ENCODE measurements at places on chromosomes 3 and 15. TPM values are rescaled to one million over a fixed set of nuclear protein-coding genes. Genes with fewer than 3 reads are reported as not detected.

GRCh38 chr15:52257734-52258062, 37.9 kb downstream of the MYO5C start:
- peaks cover 21% of the 10 kb centered on the region for H3K4me1 ChIP-seq
- H3K4me3 ChIP-seq: no peak overlapping the region
- no peaks in the 10 kb centered on the region for H3K27me3 ChIP-seq
- H3K27ac ChIP-seq: no peak overlapping the region
- DNase-seq: no peak
- no peaks in the 10 kb centered on the region for H3K36me3 ChIP-seq

- no peak for DNase-seq
- H3K4me3 ChIP-seq: no peak overlapping the region
- no peaks in the 10 kb centered on the region for H3K4me1 ChIP-seq
Measured at GRCh38 chr3:192395506-192395905, 331.8 kb downstream of the FGF12 start.

DNA sequence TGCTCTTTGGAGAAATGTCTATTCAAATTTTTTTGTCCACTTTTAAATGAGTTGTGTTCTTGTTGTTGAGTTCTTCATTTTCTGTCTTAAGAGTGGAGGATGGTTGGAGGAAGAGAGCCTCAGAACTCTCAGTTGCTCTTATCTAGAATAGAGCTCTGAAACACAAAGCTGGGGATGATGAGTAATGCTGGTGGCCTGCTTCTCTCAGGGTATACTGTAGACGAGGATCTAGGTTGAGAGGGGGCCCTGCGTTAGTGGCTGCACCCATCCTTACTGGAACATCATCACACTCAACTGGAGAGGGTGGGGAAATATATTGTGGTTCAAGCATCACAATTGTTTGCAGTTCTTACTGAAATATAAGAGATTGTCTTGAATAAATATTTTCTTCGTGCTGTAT, 1.8 kb downstream of the SPTSSB start:
- H3K36me3 ChIP-seq: no peaks in the 10 kb centered on the region
- DNase-seq: no peak
- H3K4me1 ChIP-seq: peaks cover 18% of the 10 kb centered on the region
- no peak overlapping the region for H3K4me3 ChIP-seq
- H3K27me3 ChIP-seq: peaks cover 45% of the 10 kb centered on the region

GRCh38 chr15:80693682-80694610, 1.2 kb upstream of the ABHD17C start:
- H3K4me1 ChIP-seq: peaks cover 15% of the 10 kb centered on the region
- peak overlapping the region; percentile 78 for H3K4me3 ChIP-seq
- no peak for DNase-seq

- peak; percentile 86 for DNase-seq
- H3K36me3 ChIP-seq: peaks cover 29% of the 10 kb centered on the region
- H3K27ac ChIP-seq: peak overlapping the region; percentile 100
- no peaks in the 10 kb centered on the region for H3K27me3 ChIP-seq
Measured at GRCh38 chr3:133574260-133574881, 885 bp downstream of the CDV3 start.

- H3K4me3 ChIP-seq: no peak overlapping the region
- no peaks in the 10 kb centered on the region for H3K36me3 ChIP-seq
- no peaks in the 10 kb centered on the region for H3K4me1 ChIP-seq
Measured at GRCh38 chr15:46312133-46312740, 677.4 kb downstream of the SQOR start.

DNA sequence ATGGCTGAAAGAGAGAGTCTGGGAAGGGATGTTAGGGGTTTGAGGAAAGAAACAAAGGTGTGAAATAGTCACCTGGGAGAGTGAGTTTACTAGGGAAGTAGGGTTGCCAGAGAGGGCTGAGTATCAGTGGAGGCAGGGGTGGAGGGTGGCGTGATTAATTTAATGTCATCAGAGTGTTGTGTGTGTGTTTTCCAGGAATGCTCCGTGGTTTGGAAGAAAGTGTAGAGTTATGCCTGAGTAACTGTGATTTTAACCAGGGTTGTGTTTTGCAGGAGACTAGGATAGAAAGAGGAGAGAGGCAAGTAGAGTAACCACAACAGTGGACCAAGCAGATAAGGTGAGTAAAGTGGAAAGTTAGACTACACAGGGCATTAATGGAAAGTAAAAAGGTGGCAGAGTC, 27.2 kb downstream of the PLD1 start:
- no peaks in the 10 kb centered on the region for H3K36me3 ChIP-seq
- no peaks in the 10 kb centered on the region for H3K27me3 ChIP-seq
- no peaks in the 10 kb centered on the region for H3K4me1 ChIP-seq
- no peak overlapping the region for H3K4me3 ChIP-seq

DNA sequence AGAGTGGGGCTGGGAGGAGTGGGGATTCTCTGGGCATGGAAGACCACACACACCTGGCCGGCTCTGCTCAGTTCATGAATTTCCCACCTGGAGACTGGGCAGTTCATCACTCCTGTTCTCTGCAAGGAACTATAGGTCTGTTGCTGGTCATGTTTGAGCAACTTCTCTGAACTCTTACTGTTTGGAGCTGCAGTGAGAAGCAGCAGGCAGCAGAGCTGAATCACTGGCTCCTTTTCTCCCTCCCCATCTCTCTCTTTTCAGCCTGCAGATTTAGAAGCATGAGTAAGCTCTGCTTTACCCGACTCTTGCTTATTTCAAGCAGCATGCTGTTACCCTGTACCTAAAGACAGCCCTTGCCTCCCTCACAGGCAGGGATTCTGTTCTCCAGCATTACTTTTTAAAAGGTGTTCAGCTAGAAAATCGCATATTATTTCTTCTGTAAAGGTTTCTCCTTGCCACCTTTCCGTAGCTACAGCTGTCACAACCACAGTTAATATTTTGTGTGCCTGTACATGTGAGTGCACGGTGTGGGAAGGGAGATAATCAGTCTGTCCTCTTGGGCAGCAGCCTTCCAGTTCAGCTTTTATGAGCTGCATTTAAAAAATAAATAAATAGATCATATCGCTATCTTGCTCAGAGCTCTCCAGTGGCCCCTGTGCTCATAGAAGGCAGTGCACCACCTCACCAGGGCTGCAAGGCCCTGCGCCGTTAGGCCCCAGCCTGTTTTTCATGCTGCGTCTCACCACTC, 131.6 kb downstream of the CHCHD6 start:
- H3K4me1 ChIP-seq: no peaks in the 10 kb centered on the region
- H3K36me3 ChIP-seq: no peaks in the 10 kb centered on the region
- H3K4me3 ChIP-seq: no peak overlapping the region
- no peak for DNase-seq
- no peaks in the 10 kb centered on the region for H3K27me3 ChIP-seq
- H3K27ac ChIP-seq: no peak overlapping the region

DNA sequence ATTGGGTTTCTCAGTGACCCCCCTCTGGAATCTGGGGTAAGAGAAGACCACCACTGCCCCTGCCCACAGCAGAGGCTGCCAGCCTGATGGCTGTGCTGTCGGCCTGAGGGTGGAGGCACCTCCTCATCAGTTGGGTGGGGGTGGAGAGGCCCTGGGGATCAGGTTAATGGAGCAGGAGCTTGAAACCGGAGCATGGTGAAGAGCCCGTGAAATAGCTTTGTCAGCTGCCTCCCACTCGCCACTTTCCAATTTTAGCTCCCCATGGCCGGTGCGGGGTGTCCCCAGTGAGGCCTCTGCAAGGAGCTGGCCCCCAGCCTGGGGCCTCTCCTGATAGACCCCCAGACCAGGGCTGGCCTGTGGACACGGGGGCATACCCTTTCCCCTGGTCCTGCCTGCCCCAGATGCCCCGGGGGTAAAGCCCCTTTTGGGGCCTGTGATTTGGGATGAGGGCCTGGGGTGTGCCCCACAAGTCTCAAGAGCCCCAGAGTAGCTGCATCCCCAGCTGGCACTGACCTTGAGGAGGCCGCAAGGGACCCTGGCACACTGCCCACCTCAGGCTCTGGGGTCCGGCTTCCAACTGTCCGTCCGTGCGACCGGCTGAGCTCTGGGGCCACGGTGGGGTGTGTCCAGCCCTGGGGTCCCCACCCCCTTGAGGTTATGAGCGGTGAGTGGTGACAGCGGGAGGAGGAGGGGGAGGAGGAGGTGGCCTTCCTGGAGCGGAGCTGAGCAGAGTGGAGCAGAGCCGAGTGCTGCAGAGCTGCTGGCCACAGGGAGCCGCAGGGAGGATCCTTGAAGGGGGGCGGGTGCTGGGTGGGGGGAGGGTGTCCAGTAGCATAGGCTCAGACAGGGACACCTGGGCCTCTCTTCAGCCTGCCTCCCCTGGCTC, at the start of gene HHATL:
TSS of gene HHATL (minus strand) at position 733 of the 886 bp plus-strand sequence. CDS start 1,972 bp downstream, outside the sequence.
- no peak within 1 kb of the TSS for H3K4me3 ChIP-seq
- no peak within 1 kb of the TSS for H3K27ac ChIP-seq

DNA sequence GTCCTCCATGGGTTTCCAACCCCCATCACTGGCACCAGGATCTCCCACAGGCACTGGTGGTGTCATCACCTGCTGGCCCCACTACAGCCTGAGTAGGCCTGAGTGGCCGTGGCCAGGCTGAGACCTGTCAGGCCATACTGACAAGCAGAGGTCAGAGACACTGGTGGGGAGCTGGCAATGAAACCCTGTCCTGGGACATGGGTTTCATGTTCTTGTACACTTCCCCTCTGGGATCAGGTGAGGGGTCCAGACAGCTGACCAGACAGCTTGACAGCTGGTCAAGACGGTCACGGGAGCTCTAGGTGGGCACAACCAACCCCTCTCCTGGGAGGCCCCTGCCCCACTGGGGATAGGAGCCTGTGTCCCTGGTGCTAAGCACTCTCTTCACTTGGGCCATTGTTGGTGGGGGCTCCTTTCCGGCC, 13.1 kb downstream of the ZBTB47 start:
- no peaks in the 10 kb centered on the region for H3K4me1 ChIP-seq
- no peak for DNase-seq
- no peaks in the 10 kb centered on the region for H3K36me3 ChIP-seq
- H3K4me3 ChIP-seq: no peak overlapping the region

DNA sequence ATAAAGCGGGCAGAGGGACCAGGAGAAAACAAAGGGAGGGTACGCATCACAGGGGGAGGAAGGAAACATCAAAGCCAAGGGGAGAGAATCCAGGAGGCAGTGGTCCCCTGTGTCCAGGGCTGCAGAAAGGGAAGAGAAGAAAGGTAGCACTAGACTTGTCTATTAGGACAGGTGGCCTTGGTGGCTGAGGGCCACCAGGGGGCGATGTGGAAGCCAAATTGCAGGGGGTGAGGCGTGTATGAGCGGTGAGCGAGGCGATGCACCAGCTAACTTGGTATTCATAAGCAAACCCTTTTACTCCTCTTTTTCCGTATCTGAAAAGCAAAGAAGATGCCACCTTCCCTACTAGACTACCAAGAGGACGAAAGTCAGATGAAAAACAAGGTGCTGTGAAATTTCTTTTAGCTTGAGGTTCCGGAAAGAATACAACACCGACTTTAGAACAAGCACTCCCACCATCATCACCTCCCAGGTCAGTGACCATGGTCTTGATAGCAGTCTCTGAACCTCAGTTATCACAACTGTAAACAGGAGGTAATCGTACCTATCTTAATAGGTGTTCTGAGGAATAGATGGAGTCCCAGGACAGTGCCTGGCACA, 654.4 kb upstream of the ADAMTS9 start:
- no peaks in the 10 kb centered on the region for H3K4me1 ChIP-seq
- no peaks in the 10 kb centered on the region for H3K36me3 ChIP-seq
- DNase-seq: no peak
- no peak overlapping the region for H3K27ac ChIP-seq
- H3K27me3 ChIP-seq: no peaks in the 10 kb centered on the region

DNA sequence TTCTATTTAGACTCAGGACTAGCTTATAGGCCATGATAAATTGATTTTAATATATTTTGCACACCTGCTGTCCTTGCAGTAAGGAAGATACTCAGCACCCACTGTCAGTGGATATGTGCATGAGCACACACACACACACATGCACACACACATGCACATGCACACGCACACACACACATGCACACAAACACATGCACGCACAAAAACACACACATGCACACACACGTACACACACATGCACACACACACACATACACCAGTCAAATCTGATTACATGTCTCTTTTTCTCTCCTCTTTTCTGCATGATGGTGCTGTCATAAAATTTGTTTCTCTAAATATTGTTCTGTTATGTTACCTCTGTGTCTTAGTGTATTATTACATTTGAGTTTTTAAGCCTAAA, 87.3 kb upstream of the OSTN start:
- H3K36me3 ChIP-seq: no peaks in the 10 kb centered on the region
- no peak for DNase-seq
- H3K4me1 ChIP-seq: no peaks in the 10 kb centered on the region
- no peak overlapping the region for H3K27ac ChIP-seq
- no peak overlapping the region for H3K4me3 ChIP-seq
- no peaks in the 10 kb centered on the region for H3K27me3 ChIP-seq

GRCh38 chr3:16671690-16672089, 66.5 kb upstream of the DAZL start:
- H3K4me1 ChIP-seq: peaks cover 4% of the 10 kb centered on the region
- H3K36me3 ChIP-seq: peaks cover 11% of the 10 kb centered on the region
- peaks cover 9% of the 10 kb centered on the region for H3K27me3 ChIP-seq

DNA sequence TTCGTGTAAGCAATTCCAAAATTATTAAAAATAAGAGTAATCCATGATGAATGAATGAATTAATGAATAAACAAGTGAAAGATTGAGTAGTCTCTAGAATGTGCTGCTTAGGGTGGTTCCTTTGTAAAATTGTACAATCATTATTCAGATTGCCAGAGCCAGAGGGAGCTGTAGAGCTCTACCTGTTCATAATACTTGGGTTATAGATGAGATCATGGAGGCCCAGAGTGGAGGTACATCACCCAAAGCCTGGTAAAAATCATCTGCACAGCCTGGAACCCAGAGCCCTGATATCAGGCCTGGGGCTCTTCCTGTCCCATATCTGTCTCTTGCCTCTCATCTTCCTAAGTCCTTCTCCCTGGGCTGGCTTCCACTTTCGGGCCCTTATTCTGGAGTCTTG, 297.2 kb downstream of the RPLP1 start:
- peaks cover 31% of the 10 kb centered on the region for H3K36me3 ChIP-seq
- no peak overlapping the region for H3K27ac ChIP-seq
- H3K4me1 ChIP-seq: peaks cover 45% of the 10 kb centered on the region
- DNase-seq: no peak

The PDZRN3 gene
- not detected for total RNA-seq

The LRRC31 gene
- total RNA-seq: not detected

The COL6A5 gene
- not detected for total RNA-seq

Measured in natural killer cell treated with Interleukin-12 subunit alpha and Interleukin-12 subunit beta and Interleukin-15 and Interleukin-18, amount 100 ng/mL, for 72 hours (primary cell).